ENCODE measurements at places on chromosomes 13 and 19.
A peak's percentile ranks its signal among the peaks of the same experiment; 100 is the strongest.

DNA sequence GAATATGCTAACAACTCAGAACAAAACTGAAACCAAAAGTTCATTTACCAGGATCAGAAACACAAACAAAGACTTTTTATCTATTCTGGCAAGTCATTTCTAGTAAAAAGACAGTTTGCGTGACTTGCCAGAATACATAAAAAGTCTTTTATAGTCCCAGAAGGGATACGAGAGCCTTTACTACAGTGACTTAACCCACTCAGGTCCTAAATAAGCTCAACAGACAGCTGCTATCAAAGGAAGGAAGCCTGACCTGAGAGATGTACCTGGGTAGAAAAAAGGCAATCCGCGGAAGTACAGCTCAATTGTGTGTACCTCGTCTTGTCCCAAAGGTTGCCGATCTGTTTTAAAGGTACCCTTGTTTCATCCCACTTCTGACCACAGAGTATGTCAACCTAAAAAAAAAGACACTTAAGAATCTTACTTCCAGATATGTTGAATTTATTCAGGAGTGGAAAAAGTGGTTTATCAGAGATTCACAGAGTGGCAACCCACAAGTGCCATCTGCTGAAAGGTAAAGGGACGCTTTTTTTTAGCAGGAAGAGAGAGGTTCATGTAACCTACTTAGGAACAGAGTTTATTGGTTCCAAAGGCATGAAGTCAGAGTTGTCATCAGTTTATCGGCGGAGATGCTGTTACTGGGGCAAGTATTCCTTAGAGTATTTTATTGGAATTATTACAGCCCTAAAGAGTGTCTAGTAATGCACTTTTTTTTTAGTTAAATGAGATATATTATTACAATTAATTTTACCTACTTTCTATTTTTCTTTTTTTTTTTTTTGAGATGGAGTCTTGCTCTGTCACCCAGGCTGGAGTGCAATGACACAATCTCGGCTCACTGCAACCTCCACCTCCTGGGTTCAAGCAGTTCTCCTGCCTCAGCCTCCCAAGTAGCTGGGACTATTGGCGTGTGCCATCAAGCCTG, 69.7 kb upstream of the C1QTNF9B start:
- DNase-seq, result no peak

GRCh38 chr19:33690378-33691029, 68.8 kb downstream of the CHST8 start:
- no peak for DNase-seq

DNA sequence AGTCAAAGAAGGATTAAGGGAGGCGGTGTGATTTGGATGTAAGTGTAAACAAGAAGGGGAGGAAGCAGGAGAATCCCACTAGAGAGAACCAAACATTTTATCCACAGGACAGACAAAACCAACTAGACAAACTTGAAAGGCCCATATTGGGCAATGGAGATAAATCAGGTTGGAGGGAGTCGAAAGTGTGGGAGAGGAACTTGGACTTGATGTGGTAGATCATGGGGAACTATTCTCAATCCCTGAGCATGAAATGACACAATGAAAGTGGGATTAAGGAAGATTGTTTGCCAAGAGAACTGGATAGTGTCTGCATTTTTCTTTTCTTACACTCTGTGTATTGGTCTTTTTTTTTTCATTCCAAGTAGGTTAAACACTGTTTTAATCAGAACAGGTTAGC, 17.9 kb downstream of the GPR183 start:
- DNase-seq, result no peak

- no peak for DNase-seq
Observed at GRCh38 chr19:4977299-4978174, 8.6 kb downstream of the KDM4B start.

DNA sequence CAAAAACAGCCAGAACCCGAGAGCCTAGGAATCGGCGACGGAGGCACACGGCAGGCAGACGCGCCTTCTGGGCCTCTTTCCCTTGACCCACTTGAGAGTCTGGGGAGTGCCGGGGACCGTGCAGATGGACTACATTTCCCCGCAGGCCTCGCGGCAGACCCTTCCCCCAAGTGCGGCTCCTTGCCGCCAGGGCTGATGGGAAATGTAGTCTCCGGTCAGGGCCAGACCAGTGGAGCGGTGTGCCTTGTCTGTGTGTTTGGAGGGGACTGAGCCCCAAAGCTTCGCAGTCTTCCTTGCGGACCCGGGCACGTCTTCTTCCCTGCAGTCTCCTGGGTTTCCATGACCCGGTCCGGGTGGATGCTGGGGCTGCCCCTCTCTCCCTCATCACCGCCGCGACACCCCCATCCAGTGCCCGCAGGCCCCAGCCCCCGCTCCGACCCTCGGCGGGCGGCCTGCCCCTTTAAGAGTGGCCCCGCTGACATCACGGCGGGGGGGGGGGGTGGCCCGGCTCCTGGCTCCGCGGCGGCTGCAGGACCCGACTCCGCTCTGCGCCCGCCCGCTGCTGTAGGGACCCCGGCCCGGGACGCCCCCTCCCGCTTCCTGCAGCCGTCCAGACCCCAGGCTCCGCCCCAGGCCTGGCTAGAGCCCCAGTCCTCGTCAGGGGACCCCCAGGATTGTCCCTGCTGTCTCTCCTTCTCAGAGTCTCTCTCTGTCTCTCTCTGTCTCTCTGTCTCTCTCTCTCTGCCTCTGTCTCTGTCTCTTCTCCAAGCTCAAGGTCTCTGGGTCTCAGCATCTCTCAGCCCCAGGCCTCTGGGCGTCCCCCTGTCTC, 758 bp upstream of the CACNG7 start:
- peak; percentile 62 for DNase-seq

GRCh38 chr13:46288570-46289259, 77.0 kb downstream of the LRRC63 start:
- peak; percentile 12 for DNase-seq

GRCh38 chr13:32141462-32141861, 109.9 kb downstream of the FRY start:
- DNase-seq, result no peak

- DNase-seq, result no peak
Observed at GRCh38 chr19:29239213-29239776, 26.3 kb upstream of the UQCRFS1 start.

GRCh38 chr19:16293118-16294091, 31.2 kb upstream of the KLF2 start:
- no peak for DNase-seq

DNA sequence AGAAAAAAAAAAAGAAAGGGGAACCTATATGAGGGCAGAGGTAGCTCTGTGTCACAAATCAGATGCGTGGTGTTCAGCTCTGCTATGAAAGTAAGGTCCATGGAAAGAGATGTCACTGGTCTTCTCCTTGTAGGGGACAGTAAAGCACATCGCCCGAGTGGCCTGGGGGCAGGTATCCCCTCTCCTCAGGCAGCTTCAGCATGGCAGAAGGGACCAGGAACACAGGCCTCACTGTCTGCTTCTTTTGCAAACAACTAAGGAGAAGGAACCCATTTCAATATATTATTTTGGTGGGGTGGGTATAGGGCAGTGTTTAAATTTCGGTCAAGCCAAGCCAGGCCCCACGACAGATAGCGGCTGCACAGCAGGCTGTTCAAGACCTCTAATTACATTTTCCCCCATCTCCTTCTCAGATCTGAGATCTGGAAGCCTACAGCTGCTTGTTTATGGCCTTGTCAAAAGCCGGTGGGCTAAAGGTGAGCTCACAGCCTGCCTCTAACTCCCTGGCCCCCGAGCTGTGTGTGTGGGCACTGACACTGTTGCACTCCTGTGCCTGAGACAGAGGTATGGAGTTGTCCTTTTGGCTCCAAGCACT, 72.8 kb downstream of the HSPH1 start:
- no peak for DNase-seq

DNA sequence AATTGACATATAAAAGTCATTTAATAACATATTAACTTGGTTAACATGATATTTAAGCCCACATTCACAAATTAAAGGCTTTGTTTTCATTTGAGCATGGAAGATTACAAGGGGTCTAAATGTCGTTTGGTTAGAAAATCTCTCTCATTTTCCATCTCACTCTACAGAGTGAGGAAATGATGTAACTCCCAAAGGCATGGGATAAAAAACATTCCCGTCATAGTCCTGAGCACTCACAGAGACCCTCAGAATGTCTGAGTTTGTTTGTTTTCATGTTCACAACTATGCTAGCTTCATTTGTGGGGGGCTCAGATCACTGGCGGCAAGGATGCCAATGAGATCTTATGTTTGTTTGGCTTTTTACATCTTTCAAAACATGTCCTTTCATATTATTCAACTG, 307.5 kb downstream of the TBC1D4 start:
- no peak for DNase-seq

- no peak for DNase-seq
Observed at GRCh38 chr13:106362707-106363106, 172.8 kb downstream of the EFNB2 start.

GRCh38 chr19:812747-813218, 9.0 kb downstream of the PLPPR3 start:
- DNase-seq, result no peak

GRCh38 chr13:110699148-110700145, 6.5 kb downstream of the CARS2 start:
- no peak for DNase-seq

GRCh38 chr13:19345916-19346422, 164.3 kb upstream of the TUBA3C start:
- no peak for DNase-seq

DNA sequence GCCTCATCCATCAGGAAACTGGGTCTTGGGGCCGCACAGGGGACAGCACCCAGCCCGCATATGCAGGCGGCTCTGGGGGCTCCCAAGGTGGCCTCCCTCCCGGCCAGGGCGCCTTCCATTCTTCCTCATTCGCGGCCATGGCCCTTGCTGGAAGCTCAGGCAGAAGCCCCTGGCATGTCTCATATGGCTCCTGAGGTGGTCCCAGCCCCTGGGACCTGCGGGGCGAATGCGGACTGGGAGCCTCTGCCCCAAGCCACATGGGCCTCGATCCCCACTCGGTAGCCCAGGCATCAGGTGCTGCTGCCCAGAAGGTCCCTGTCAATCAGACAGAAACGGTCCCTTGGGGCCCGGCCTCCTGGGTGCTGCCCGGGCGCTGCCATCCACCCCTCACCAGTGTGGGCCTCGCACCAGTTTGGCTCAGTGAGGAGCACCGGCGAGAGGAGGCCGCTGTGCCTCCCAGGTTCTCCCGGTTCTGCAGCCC, 301.6 kb downstream of the TEX29 start:
- no peak for DNase-seq

DNA sequence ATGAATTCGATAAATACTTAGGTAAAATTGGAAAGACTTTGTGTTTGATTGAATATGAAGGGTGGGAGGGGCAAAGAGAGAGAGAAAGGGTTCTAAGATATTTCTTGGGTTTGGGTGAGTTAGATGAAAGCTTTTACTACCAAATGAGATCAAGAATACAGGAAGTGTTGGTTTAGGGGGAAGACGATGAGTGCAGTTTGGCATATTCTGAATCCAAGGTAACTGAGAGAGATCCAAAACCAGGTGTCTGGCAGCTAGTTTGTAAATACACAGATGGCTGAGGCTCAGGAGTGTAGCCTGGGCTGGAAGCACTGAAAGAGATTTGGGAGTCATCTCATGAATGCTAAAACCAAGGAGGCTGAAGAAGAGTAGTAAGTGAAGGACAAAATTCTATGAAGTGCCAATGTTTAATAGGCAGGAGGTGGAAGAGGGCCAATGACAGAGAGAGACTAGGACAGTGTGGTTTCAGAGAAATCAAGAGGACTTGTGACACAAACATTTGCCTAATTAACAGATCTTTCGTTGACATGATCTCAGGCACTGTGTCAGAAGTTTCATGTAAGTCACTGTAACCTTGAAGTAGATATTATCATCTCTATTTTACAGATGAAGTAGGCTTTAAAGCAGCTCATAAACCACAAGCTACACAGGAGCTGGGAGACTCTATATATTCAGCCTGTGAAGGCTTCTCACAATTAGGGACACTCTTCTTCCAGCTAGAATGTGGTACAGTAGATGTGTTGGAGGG, 70.2 kb upstream of the ZDHHC20 start:
- DNase-seq, result no peak

- no peak for DNase-seq
Observed at GRCh38 chr13:40194224-40194806, 472.1 kb downstream of the FOXO1 start.

- DNase-seq, result no peak
Observed at GRCh38 chr13:90562443-90562842, 785.0 kb upstream of the MIR17HG start.

DNA sequence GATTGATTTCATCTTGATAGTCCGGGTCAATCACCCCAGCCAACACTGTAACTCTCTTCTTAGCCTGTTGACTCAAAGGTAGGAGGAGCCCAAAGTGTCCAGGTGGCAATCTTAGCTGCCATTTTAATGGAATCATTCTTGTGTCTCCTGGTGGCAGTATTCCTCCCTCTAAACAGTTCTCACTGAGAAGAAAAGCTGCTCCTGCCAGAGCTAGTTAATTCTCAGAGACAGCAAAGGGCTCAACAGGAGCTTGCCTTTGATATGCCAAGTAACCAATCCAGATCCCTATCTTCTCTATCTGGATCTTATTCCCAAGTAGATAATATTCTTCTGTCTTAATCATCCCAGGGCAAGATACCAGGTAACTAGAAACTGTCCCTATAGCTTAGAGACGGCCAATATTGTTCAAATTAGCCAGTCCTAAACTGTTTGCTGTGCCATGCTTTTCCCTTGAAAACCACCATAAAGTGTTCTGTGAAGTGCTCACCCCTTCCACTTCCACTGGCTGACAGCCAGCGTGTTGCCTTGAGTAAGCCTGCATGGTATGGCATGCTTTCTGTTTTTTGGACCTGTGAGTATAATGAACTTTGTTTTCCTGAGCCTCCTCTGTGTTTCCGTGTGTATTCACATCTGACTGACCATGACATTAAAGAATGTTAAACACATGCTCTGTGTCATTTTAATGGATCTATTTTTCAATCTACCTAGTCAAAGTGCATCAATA, 463.7 kb upstream of the SLITRK5 start:
- DNase-seq, result no peak

GRCh38 chr13:72523593-72523992, 203.8 kb downstream of the MZT1 start:
- no peak for DNase-seq

GRCh38 chr13:36357692-36358091, 11.5 kb upstream of the SPART start:
- no peak for DNase-seq

GRCh38 chr13:105220881-105221280, 1314.6 kb downstream of the EFNB2 start:
- DNase-seq, result no peak

GRCh38 chr13:35720290-35720689, 243.8 kb upstream of the MAB21L1 start:
- DNase-seq, result no peak

- DNase-seq, result no peak
Observed at GRCh38 chr19:1418951-1419738, 11.8 kb downstream of the DAZAP1 start.

- DNase-seq, result no peak
Observed at GRCh38 chr13:43911278-43911677, 31.6 kb downstream of the LACC1 start.

Measured in endothelial cell (in vitro differentiated cells).